Fibroblast of the aortic adventitia (primary cell): ENCODE measurements at places on chromosomes 16 and 17. TPM values are rescaled to one million over a fixed set of nuclear protein-coding genes. Genes with fewer than 3 reads are reported as not detected.

Gene BCL6B
- total RNA-seq: 0.41 and 0.45 TPM in 2 replicates

Gene CIBAR2
- not detected in 2 replicates for total RNA-seq

Gene SNX20
- not detected in 2 replicates for total RNA-seq

Gene CHTF8
- 20.0 and 90.6 TPM in 2 replicates for total RNA-seq

Gene CMTM4
- total RNA-seq: 13.3 and 16.8 TPM in 2 replicates

Gene NRN1L
- not detected in 2 replicates for total RNA-seq

Gene KRTAP9-6
- total RNA-seq: not detected in 2 replicates

Gene WFIKKN1
- total RNA-seq: 0.18 and 0.25 TPM in 2 replicates

Gene CCL8
- total RNA-seq: not detected in 2 replicates

Gene HBA1
- total RNA-seq: not detected in 2 replicates

Gene MT1M
- total RNA-seq: 3.4 and 10.3 TPM in 2 replicates
